HT1080 (cell line): ENCODE measurements at places on chromosomes 11 and 22. TPM values are rescaled to one million over a fixed set of nuclear protein-coding genes. Genes with fewer than 3 reads are reported as not detected.

DNA sequence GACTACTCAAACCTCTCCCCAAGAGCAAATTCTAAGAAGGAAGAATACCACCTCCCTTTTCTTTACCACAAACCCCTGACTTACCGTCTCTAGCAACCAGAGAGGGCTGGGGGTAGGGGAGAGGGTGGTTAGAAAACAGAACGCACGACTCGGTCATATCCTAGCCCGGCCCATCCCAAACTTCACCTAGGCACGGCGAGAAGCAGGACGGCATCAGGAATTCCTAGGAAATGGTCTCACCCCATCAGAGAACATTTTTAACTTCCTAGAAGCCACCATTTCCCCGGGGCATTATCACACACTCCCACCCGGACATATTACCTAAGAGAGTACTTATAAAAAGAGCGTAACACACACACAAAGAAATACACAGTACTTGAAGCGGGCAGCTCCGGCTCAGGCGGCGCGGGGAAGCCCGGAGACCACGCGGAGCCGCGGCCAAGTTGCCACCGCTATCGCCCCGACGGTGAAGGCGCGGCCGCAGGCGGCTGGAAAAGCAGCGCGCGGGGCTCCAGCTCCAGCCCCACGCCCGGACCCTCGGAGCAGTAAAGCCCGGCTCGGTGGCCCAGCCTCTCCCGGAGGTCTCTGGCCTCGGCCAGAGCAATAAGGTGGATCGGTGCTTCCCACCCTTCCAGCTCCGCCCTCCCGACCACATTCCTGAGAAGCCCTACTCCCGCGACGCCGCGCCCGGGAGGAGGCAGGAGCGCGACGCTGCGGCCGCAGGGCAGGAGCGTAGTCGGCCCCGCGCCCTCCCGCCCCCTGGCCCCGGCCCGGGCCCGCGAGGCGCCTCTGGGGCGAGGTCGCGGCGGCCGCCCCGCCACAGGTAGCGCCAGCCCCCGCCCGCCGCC lies 878 bp downstream of the RRAS2 start:
- DNase-seq = peak; percentile 53

- DNase-seq = peak; percentile 91
These were observed 2.7 kb downstream of the NAV2 start for GRCh38 chr11:19715373-19715772.

DNA sequence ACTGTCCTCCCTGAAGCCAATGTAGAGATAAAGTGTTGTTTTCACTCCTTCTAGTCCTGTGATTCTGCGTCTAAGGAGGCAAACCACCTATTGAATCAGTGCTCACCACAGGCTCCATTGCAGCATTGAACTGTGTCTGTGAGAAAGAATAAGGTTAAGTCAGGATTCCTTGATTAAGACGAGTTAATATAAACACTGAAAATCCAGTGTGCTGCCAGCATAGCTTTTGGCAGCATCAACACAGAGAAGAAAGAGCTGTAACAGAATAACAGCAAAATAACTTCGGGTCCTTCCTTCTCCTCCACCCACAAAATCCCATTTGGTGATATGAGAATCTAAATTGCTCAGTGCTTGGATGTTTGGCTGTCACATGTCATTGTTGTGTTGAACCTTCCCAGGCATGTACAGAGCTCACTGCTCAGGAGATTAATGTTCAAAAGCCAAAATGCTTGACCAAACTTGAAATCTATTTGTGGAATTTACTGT lies 185.2 kb upstream of the DDI1 start:
- no peak for DNase-seq

DNA sequence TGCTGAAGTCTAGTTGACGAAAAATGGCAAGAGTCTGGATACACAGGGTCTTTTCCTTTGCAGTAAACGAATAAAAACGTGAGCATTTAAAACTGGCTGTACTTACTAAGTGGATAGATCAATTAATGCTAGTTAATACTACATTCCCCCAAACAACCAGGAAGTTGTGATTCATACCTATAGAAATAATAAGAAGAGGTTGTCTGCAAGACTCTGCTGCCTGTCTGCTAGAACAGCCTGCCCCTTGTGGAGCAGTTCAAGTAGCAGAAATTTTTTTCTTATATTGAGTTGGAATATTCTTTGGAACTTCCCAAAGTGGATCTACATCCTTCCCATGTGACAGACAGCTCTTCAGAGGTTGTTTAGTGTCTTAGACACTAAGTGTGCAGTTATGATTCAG lies 86.8 kb downstream of the TEAD1 start:
- peak; percentile 38 for DNase-seq

- peak; percentile 69 for DNase-seq
These were observed 135.3 kb upstream of the ZBED5 start for GRCh38 chr11:10993186-10993585.

DNA sequence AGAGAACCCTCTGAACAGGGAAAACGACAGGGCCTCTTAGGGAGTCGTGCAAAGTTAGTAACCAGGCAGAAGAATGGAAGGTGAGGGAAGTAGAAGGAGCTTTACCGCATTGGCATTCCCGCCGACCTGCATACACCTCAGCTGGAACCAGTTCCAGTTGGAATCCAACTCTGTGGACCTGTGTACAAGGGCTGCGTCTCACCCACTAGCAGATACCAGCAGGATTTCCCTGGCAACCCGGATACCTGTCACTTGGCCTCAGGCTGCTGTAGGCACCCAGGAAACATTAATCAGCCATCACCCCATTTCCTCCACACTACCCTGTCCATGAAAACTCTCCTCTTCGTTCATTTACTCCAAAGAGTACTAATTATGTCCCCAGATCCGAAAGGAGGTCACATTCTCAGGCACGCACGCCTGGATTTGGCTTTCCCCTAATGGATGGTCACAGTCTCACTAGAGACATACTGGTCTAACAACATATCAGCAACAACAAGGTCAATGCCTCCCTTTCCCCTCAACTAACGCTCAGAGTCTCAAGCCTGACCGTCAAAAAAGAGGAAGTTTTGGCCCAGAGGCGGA lies 842 bp downstream of the ARFGAP2 start:
- DNase-seq = no peak

OR4C46 gene
- not detected in 2 replicates for total RNA-seq

PTGDR2 gene
- total RNA-seq = 0.07 TPM in 1 of 2 replicates, not detected in the other
